ENCODE measurements at places on chromosomes 2 and 18.

- DNase-seq = peak; percentile 67
These were observed 115.2 kb downstream of the GFPT1 start for GRCh38 chr2:69271831-69272257.

DNA sequence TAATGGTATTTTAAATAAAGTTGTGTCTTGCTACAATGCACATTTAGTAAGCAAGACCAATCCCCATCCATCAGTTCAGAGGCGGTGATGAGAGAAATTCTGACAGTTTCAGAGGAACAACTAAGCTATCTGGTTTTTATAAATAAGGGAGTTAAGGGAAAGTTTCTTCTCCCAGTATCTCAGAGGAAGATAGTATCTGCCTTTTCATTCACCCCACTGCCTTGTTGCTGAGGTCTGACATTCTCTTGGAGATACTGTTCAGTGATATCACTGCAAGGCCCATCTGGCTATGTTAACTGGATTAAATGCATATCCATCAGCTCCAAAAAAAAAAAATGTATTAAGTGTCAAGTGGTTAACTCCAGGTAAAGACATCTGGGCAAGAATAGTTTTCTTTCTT, 47.9 kb downstream of the RBMS1 start:
- no peak for DNase-seq

DNA sequence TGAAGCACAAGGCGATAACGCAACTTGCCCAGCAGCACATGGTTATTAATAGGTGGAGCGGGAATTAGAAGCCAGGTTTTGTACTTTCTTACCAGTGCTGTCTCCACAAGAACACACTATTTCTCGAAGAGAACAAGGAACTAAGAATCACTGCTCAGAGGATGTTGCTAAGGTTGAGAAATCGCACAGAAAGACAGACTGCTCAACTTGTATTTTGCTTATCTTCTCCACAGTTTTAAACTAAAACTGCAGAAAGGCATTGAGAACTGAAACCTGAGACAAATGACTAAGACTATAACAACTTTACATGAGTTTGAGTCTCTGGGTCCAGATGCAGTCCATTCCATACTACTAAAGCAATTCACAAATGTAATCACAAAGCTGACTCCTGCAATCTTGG, 6.2 kb downstream of the PRKD3 start:
- DNase-seq = peak; percentile 69

- DNase-seq = no peak
These were observed 462.6 kb downstream of the RNF144A start for GRCh38 chr2:7379799-7380198.

GRCh38 chr18:3025544-3025943, 12.6 kb upstream of the LPIN2 start:
- no peak for DNase-seq

DNA sequence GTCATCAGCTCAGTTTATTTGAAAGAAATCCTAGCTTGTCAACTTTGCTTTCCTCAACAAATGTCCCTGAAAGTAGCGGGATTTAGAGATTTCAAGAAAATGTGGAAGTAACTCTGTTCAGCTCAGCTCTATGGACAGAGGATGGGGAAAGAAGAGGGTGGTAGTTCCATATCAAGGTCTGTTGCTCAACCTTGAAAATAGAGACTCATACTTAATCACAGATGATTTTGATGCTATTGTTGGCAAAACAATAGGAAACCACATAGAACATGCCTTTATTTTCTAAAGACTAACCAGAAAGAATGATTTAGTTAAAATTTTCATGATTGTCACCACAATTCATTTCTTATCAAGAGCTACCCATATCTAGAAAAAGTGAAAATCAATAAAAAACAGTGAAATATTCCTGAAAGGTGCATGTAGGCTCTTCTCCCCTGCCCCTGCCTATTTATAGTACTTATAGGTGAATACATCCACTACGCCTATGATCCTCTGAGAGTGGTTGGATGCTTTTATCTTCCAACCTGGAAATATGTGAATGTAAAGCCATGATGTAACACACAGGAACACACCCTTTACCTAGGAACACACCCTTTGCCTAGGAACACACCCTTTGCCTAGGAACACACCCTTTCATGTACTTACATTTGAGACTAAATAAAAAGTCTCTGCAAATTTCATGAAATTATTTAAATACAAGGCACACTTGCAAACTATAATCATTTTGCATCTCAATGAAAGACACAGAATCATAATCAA, 65.8 kb downstream of the ETAA1 start:
- no peak for DNase-seq

- no peak for DNase-seq
These were observed 63.0 kb downstream of the MAPK4 start for GRCh38 chr18:50622865-50623393.

DNA sequence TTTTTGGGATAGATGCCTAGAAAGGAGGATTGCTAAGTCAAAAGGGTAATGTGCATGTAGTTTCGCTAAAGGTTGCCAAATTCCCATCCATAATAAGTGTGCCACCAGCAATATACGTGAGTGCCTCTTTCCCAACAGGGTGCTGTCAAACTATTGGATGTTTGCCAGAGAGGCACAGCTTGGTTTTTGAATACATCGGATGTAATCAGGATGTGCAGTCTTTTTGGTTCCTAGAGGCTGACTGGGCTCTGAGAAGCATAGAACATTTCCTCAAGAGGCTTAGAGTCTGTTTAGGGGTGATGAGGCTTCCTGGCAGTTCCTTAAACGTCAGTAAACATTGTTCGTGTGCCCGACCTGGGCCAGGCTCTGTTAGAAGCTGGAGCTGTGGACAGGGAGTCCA, 28.0 kb downstream of the AGAP1 start:
- peak; percentile 17 for DNase-seq

GRCh38 chr2:27025861-27026851, 6.6 kb upstream of the TMEM214 start:
- DNase-seq = no peak

DNA sequence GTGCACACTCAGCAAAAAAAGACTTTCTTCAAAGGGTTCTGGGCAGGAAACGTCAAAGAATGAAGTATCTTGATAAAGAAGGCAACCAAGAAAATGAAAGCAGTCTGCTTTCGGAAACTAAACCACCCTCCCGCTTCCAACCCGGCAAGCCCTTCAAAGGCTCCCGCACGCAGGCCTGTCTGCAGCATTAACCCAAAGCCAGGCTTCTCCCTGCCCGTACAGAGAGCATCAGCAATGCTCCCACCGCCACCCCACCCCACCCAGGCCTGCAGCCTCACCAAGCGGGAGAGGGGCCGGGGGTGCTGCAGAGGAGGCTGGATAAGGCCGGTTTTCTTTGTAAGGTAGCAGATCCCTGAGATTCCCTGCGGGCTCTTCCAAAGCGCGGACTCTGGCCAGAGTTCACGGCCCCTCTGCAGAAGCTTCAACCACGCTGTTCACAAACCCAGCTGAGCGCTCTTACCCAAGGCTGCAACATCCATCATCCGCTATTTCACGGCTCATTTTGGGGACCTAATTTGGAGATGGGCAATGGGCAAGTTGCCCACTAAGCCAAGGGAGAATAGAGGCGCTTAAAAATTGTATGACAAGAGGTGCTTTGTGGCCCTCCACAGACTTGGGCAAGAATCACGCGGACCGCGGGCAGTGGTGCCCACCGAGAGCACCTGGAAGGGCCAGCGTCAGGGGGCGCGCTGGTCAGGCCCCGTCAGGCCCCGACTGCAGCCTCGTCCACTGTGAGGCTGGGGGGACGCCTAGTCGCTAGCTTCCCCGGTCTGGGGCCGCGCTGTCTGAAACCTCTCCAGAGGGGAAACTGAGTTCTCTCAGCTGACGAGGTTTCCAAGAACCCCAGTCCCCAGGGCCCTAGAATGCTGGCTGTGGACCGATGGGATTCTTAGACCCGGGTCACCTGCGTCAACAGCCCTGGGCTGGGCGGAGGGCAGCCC, 225.4 kb upstream of the ID2 start:
- no peak for DNase-seq

GRCh38 chr2:216603010-216603883, 30.0 kb upstream of the IGFBP2 start:
- no peak for DNase-seq

GRCh38 chr2:26401739-26402541, at the start of gene DRC1:
DRC1 (plus strand) TSS chr2:26401920; CDS start chr2:26401990, 70 bp downstream.
- DNase-seq = peak; percentile 78

- DNase-seq = no peak
These were observed 67.4 kb downstream of the MEP1B start for GRCh38 chr18:32257084-32257785.

GRCh38 chr18:13395577-13395976, 177.0 kb downstream of the LDLRAD4 start:
- no peak for DNase-seq

GRCh38 chr2:43276266-43276941, 50.0 kb upstream of the ZFP36L2 start:
- DNase-seq = no peak

All from fibroblast of skin of right biceps (primary cell).